Ureter (tissue), 1 donor: ENCODE measurements at places on chromosomes 3 and 15.

DNA sequence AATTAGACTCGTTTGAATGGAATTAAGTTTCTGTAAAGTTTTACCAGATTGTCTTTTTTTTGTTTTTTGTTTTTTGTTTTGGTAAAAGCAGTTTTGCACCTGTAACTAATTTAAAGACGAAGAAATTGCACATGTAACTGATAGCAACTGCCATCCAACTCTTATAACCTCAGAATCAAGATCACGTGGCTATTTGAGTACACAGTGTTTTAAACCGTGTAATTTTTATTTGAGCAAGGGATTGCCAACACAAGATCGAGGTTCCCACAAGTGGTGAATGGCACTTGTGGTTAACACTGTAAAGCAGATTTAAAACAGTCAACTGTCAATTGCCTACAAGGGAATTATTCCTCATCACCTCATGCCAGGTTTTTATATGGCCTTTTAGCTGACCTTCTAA lies 67.3 kb downstream of the PPARG start:
- no peak for DNase-seq

DNA sequence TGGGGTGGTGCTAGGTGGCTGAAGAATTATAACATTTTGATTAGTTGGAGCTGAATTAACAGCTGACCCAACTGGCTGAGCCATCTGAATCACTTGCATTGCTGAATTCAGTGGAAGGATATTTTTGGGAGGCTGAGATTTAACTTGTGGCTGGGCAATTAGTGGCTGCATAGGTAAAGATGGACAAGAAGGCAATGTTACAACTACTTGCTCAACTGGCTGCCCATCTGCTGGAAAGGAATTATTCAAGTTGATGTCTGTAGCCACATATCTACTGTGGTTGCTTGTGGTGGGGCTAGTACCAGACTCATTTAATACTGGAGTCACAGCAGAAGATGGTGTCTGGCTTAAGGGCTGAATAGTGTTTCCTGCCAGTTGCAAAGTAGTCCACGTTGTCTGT lies 36.4 kb downstream of the USF3 start:
- DNase-seq = no peak

DNA sequence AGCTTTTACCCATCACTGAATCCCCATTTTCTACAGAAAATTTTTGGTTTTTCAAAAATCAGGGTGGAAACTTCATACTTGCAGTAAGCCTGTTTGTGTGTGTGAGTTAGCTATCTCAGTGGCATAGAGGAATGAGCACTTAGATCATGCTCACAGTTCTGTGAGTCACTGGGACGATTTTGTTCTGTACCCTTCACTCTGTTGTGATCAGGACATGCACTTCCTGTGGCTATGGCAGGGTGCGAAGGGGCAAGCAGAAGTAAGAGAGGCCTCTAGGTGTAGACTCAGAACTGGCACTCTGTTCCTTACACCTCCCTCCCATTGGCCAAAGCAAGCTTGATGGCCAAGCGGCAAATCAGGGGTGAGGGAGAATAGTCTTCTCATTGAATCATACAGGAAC lies 11.6 kb downstream of the NIPA2 start:
- DNase-seq = no peak

- DNase-seq = no peak
These were observed 32.8 kb downstream of the TRIM71 start for GRCh38 chr3:32850636-32851035.

- DNase-seq = no peak
These were observed 15.2 kb downstream of the DIS3L start for GRCh38 chr15:66308531-66308930.

GRCh38 chr15:44633603-44634002 lies 29.9 kb downstream of the SPG11 start:
- DNase-seq = no peak

- DNase-seq = no peak
These were observed 283.1 kb upstream of the NR2F2 start for GRCh38 chr15:96047255-96047931.

DNA sequence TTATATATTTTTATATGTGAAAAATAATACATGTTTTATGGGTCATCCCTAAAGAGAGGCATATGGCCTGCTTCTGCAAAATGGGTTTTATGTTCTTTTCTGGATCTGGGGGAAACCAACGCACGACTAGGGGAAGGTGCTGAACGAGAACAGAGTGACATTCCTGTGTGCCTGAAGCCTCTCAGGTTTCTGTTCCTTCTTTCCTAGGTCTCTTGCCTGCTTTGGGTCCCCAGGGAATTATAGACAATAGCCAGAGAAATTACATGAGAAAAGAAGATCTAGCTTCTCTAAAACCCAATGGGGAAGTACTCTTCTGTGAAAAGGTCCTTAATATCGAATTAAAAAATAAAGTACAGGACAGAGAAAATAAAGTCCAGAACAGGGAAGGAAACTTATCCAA lies 66.5 kb downstream of the IGSF11 start:
- DNase-seq = no peak

- DNase-seq = no peak
These were observed 3.7 kb downstream of the KPNA1 start for GRCh38 chr3:122510878-122511535.

DNA sequence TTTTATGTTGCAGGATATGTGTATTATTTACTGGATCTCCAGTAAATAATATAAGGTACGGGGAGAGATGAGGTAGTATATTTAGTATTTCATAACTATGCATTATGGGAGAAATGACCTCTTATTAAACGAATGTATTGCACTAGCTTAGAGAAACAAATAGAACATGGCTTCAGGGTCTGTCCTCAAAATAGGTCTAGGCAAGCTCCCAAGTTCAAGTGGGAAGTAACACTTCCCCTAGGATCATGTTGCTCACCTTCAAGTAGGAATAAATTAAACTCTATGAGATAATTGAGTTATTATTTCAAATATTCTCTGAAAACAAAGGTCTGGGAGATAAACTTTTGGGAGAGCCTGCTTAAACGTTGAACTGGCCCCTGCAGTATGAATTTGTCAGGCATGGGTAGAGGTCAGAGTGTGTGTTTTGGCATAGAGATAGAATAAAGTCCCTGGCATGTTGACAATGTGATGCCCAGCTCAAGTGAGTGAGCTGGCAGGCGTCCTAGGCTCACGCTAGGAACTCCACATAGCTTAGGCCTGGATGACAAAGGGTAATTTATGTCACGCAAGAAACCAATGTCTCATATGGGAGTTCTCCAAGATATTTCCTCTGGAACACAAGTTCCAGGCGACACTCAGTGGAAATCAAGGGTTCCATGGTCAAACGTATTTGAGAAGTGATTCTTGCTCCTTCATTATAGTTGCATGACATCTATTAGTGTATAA lies 236.8 kb downstream of the CACNA2D3 start:
- DNase-seq = no peak

- no peak for DNase-seq
These were observed 748 bp downstream of the MRPS25 start for GRCh38 chr3:15064299-15064834.

- no peak for DNase-seq
These were observed 26.1 kb downstream of the PTH1R start for GRCh38 chr3:46903341-46904302.

DNA sequence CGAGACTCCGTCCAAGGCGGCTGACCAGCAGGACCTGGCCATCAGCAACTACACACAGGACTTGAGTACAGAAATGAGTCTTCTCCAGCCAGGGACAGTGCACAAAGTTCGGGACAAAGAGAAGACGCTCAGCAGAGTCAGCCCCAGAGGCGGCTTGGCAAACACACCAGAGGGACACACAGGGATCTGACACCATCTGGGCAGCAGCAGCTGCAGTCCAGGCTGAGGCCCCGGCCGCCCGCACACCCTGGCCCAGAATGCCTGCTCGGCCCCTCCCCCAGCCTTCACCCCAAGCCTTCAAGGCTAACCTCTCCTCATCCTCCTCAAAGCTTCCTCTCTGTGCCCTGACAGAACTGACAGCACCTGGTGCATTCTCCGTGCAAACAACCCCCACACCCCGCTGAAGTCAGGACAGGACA lies 61.1 kb downstream of the XXYLT1 start:
- no peak for DNase-seq

DNA sequence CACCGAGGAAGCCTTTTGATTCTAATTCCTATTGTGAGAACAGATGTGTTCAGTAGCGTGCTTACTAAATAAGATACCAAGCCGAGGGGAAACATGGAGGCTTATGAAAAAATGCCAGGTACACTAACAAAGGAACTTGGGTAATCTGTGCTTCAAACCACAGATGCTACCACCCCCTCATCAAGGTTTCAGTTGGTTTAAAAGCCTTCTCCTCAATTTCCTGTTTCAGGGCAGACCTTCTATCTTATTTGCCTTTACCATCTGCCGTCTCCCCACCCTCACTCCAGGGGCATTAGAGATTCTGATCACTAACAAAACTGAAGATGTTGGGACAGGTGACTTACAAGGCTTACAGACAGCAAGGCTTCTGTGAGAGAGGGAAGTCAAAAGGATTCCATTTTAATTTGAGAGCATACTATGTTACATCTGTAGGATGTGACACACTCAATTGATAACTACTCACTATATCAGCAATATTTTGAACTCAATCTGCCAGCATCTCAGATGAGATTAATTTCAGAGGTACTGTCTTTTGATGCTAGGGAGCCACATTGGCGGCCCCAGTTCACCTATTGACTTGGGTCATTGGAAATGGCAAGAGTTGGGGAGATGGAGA lies 60.6 kb upstream of the PLCL2 start:
- DNase-seq = no peak

- DNase-seq = no peak
These were observed 37.7 kb downstream of the CHDH start for GRCh38 chr3:53808496-53808895.

DNA sequence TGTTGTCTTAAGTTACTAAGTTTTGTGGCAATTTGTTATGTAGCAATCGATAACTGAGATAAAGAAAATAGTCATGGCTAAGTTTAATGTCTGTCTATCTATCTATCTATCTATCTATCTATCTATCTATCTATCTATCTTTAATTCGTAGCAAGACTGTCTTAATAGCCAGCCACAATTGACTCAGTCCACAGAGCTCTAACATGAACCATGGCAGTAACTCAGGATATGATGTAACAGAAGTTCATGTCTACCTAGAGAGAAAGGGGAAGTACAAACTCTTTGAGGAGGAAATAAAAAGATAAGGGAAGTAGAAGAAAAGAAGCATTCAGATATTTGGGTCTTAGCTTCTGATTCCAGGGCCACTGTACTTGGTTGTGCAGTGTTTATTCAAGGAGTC lies 61.5 kb upstream of the FNDC3B start:
- no peak for DNase-seq

- peak; percentile 44 for DNase-seq
These were observed 239.9 kb downstream of the CPNE4 start for GRCh38 chr3:131794766-131795388.

GRCh38 chr3:49165771-49166751 lies at the start of gene CCDC71:
Gene CCDC71 (minus strand): TSS chr3:49166331. CDS start chr3:49164208, 2,123 bp downstream.
- DNase-seq = peak; percentile 82

DNA sequence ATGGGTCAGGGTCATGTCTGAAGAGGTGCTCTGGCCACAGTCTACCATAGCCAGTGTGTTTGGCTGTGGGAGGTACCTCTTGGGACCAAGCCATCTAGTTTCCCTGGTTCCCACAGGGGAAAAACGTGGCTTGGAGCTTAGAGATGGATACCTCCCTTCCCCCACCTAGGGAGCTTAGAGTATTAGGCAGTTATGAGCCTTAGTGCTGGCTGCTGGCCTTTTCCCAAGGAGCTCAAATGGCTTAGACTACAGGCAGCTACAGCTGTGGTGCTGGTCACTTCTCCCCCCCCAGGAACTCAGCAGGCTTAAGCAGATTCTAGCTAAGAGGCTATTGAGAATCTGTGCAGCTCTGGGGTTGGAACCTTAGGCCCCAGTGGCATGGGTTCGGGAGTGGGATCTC lies 591.2 kb downstream of the NSUN3 start:
- DNase-seq = no peak

DNA sequence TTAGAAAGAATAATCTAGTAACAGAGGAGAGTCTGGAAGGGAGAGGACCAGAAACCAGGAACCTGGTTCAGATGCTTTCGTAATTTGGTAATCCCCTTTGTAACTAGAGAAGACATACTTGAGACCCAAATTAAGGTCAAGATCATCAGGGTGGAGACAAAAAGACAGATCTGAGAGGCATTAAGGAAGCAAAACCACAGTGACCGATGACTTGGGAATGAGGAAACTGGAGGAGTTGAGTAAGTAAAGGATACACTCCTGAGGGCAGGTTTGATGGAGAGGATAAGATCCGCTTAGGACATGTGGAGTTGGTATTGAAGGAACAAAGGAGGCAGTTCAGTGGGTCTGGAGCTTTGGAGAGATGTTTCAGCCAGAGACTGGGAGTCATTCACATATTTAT lies 23.6 kb upstream of the BCL2A1 start:
- no peak for DNase-seq

DNA sequence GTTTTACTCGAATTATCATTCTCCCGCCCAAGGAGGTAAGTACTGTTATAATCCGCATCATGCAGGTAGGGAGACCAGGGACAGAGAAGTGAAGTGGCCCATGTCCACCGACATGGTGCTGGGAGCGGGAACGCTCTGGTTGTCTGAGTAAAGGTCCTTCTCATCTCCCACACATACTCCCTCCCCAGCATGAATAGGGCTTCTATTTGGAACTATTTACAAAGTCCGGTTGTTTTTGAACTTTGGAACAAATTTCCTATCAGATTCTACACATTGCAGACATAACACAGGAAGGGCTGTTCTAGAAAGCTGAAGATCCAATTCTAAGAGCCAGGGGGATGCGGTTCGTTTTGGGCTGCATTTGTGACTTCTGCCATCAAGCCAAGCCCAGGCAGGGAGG lies 94.8 kb upstream of the TLE3 start:
- DNase-seq = no peak

DNA sequence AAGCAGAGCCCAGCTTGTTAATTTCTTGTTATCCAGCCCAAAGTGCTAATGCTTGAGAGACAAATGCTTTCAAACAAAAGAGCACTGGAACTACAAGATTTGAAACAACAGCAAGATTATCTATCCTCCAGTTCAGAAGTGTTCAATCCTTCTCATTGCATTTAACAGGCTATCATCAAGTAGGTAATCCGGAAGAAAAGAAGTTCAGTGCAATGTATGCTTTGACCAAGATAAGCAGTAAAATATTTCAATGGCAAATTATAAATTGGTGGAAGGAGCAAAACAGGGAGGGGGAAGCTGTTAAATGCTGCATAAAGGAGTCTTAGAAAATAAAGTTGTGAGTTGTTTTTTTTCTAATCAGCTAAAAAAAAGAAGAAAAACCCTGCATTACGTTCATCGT lies 8.8 kb downstream of the LRIG1 start:
- DNase-seq = no peak

DNA sequence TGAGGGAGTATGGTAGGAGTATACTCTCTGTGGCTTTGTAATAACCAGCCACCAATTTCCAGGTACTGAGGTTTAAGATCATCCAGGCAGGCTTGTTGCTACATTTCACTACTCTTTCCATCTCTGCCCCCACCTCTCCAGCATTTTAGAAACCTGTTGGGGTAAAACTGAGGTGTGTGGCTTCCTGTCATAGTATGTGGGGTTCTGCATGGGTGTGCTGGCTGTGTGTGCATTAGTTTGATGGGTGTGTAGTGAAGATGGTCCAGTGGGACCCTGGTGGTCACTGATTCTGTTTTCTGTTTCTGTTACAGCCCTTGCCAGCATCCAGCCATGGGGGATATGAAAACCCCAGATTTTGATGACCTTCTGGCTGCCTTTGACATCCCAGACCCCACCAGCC lies 34.0 kb downstream of the ZNF592 start:
- no peak for DNase-seq
